CD4-positive, alpha-beta T cell treated with Interferon alpha-2 for 1 hour (primary cell): ENCODE measurements at places on chromosomes 3 and 15.

GRCh38 chr3:149902498-149903139 lies 68.1 kb downstream of the PFN2 start:
- no peak for DNase-seq

GRCh38 chr15:75631935-75632334 lies 6.4 kb upstream of the SNUPN start:
- DNase-seq = no peak

DNA sequence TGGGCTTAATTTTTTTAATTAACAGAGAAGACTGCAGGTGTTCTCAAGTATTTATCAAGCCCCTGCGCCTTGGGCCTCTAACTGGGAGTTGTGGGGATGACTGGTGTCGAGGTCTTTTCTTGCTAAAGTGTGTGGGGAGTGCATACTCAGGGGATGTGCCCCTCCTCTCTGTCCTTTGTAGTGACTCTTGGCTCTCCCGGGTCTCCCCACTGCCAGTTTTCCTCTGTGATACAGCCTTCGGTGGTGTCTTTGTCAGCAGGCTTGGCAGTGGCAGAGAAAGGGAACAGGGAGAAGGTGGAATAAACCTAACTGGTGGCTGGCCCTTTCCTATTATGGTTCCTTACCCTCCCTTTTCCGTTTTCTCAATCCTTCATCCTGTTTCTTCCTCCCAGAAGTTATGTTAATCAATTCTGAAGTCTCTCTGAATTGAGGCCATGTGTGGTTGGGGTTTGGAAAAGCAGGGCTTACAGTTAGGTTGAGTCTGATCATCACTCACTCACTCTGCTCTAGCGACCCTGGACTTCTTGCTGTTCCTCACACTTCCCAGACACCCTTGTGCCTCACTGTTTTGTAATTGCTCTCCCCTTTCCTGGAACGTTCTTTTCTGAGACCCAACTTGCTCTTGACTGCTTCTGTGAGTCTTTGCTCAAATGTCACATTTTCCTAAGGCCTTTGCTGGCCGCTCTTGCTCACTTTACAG lies 158.1 kb downstream of the PTPRG start:
- DNase-seq = no peak

DNA sequence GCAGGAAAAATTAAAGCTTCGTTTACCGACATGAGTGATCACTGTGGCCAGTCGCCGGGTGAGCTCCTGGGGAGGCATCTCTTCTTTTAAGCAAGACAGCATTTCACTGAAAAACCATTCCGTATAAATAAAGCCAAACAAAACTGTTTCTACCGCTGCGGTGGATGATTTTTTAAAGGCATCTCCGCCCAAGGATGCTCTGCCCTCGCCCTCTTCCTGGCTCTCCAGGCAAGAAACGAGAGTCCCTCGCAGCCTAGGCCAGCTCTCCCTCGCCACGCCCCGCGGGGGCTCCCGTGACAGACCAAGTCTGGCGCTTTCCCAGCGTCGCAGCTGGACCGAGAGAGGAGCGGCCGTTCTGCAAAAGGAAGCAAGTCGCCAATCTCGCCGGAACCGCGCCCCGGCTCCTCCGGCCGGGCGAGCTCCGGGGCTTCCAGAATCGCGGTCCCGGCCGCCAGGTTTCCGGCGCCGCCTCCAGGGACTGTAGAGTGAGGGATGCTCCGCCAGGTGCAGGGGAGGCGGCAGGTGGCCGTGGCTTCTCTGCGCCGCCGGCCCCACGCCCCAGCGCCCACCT lies 458 bp downstream of the MCF2L2 start:
- peak; percentile 3 for DNase-seq
